Foreskin keratinocyte (primary cell): ENCODE measurements at places on chromosomes 2 and 18. TPM values are rescaled to one million over a fixed set of nuclear protein-coding genes. Genes with fewer than 3 reads are reported as not detected.

DNA sequence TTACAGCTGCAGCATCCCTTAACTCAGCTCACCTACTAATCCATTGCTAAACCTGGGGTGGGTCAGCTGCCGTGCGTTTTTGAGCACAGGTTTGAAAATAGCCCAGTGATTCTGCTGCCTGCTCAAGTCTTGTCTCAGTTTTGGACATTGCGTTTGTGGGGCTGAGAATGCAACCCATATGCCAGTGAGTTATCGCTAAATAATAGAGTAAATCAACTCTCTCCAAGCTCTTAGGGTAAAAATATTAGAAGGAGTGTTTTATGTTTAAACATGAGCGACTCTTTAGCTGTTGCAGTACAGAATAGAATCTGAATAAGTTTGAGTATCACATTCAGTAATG, 2.1 kb downstream of the TSHZ1 start:
- no peak for DNase-seq

- DNase-seq = peak; percentile 1
These were observed 588.9 kb upstream of the NRXN1 start for GRCh38 chr2:51620796-51621195.

GRCh38 chr2:25539136-25539535, 134.2 kb downstream of the DTNB start:
- DNase-seq = no peak

GRCh38 chr18:61972389-61973264, 79.8 kb upstream of the RNF152 start:
- no peak for DNase-seq

DNA sequence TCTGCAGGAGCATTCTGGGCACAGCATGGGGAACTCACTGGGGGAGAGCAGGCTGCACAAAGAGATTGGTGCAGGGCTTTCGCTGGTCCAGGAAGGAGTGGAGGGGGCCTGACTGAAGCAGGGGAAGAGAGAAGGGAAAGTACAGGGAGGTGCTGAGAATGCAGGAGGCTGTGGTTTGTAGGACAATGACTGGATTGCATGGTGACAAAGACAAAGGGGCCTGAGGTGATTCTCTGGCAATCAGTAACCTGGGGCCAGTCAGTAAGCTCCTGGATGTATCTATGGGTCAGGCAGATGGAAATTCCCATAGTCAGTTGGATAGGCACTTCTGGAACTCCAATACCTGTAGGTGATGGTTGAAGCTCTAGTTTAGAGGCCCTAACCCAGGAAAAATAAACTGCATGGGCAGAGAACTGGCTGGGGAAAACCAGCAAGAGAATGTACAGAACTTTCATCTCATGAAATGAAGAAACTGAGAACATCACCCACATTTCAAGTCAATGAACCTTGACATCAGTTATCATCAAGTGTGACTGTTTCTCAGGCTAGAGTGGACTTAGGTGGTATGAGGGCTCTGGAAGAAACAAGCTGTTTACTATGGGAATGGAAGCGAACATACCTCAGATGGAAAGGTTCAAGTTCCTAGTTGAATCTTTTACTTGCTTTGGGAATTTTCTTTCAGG, 193.2 kb downstream of the TPGS2 start:
- DNase-seq = no peak

DNA sequence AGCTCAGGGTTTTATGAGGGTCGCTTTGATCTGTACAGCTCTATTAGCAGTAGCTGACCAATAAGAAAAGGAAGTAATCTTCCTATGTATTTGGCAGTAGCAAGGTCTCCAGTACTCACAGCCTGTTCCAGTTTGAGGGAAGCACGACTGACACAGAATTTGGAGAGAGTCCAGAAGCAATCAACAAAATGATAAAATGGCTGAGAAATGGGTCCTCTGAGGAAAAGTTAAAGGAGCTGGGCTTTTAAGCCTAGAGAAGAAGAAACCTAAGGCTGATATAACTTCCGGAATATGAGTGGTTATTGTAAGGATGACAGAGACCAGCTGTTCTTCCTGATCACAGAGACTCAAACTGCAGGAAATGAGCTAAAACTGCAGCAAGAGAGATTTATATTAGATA, 382.8 kb downstream of the GPD2 start:
- no peak for DNase-seq

- no peak for DNase-seq
These were observed at the start of gene TXNDC2 for GRCh38 chr18:9885170-9886004. Gene TXNDC2 (plus strand): TSS chr18:9885973. CDS start chr18:9886681, 708 bp downstream.

The LTBP1 gene
- total RNA-seq = 2.8 and 8.9 TPM in 2 replicates

DNA sequence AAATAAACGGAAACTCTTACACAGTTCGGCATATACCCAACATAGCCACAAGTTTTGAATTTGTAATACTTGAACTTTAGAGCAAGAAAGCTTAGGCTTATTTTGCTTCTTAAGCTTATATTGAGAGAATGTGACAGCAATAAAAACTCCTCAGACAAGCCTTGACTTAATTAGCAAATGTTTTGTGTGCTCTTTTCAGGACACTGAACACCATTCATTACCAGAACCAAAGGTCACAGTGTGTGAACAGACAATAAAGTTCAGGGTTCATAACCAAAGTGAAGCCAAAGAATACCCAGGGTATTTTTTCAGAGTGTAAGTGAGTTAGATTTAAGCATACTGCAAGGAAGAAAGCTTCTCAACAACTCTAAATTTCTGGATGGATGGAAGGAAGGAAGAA, 605.8 kb downstream of the METTL4 start:
- no peak for DNase-seq

- DNase-seq = peak; percentile 44
These were observed 41.4 kb downstream of the B4GALT6 start for GRCh38 chr18:31643003-31643402.

GRCh38 chr2:138115666-138116065, 151.4 kb downstream of the HNMT start:
- peak; percentile 46 for DNase-seq

The CAPN13 gene
- not detected in 2 replicates for total RNA-seq

GRCh38 chr2:140551287-140551686, 1579.5 kb downstream of the LRP1B start:
- no peak for DNase-seq

The KIF1A gene
- total RNA-seq = not detected in 2 replicates

- no peak for DNase-seq
These were observed 134.8 kb downstream of the DDX1 start for GRCh38 chr2:15726321-15727057.

The POMC gene
- total RNA-seq = 0.39 and 0.71 TPM in 2 replicates

- no peak for DNase-seq
These were observed 98.2 kb upstream of the STK39 start for GRCh38 chr2:168345601-168346000.

- DNase-seq = no peak
These were observed 1.2 kb downstream of the GYPC start for GRCh38 chr2:126657148-126657635.

GRCh38 chr2:37623971-37624900, 47.2 kb downstream of the CDC42EP3 start:
- peak; percentile 72 for DNase-seq

GRCh38 chr2:119387381-119388129, 20.8 kb downstream of the DBI start:
- DNase-seq = peak; percentile 15

- DNase-seq = no peak
These were observed 283.0 kb downstream of the ALPK2 start for GRCh38 chr18:58345875-58346274.

DNA sequence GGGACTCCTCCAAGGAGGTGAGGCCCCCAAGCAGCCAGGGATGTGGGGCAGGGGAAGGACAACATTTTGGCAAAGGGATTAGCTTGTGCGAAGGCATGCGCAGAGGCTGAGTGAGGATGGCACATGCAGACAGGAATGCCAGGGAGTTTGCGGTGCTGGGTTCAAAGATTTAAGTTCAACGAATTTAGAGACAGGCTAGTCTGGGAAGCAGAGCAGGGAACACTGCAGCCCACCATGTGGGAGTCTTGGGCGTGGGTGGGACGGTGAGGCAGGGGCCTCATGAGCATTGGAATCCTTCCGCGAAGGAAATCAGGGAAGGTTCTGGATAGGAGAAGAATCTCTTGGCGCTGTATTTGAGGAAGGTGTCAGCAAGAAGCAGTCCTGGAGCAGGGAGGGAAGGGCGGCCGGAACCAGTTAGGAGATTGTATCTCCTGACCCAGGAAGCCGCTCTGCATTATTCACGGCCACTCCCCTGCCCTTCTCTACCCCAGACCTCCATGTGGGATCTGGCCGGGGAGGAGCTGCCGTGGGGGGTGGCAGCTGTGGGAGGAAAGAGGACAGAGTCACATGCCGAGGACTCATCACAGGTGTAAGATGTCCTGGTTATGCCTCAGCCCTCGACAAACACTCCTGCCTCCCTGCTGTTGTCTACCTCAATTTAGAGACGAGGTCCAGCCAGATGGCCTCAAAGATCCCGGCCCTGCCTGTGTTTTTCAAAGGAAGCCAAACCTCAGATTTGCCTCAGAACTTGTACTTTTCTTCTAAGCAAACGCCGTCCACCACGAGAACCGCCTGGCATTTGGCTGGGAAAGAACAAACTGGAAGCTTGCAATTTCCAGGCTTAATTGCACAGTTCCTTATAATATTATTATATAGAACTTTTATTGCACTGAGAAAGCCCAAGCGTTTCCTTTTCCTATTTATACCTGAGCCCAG, 123.7 kb upstream of the SMAD2 start:
- DNase-seq = no peak

DNA sequence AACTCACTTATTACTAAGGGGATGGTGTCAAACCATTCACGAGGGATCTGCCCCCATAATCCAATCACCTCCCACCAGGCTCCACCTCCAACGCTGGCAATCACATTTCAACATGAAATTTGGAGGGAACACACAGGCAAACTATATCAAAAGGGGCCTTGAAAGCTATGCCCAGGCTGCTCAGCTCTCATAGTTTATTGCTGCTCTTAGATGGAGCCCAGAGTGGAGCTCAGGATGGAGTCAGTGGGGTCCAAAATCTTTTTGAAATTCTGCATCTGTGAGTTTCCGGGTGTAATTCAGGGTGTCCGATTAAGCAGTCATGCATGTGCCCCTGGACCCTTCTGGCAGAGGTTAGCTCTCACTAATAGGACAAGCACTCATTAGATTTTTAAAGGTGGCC, 24.3 kb downstream of the RHOB start:
- no peak for DNase-seq

The CCBE1 gene
- 24.7 and 39.0 TPM in 2 replicates for total RNA-seq

The RAB10 gene
- 115 and 120 TPM in 2 replicates for total RNA-seq

DNA sequence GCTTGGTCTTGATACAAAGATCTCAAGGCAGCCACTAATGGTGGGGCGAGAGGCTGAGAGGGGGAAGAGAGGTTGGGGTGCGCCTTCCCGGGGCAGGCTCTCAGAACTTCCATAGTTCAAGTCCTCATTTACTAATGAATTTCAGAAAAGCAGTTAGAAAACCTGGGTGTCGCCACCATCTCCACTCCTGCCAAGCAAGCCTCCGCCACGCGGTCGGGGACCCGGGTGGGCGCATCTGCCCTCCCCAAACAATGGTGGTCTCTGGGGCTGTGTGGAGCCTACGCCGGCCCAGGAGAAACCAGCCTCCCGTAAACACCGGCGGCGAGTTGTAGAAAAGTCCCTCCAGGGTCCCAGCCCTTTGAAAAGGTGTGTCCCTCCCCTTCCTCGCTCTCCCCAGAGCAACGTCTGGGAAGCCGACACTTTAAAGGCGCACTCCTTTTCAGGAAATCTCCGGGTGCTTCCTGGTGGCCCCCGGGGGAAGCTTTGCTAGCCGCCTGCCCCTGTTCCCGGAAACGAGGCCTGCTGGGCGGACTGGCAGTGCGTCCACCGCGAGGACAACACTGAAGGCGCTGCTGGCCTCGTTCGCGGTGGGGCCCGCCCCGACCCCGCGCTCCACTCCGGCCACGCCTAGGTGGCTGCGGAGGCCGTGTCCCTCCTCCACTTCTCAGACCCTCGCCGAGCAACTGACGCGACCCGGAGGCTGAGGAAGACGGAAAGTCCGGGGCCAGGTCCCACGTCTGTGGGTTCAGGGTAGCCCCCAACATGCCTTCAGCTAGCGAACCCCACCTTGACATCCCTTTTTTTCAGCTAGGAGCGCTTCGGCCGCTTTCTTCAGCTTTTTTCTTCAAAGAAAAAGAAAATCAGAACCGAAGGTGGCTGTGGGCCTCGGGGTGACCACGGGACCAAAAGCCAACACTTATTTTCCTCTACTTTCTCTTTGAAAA, 16.8 kb downstream of the EVX2 start:
- DNase-seq = no peak

The GAREM2 gene
- total RNA-seq = 0.21 and 0.27 TPM in 2 replicates

GRCh38 chr2:226429476-226429875, 370.1 kb downstream of the IRS1 start:
- DNase-seq = no peak

The MC5R gene
- total RNA-seq = not detected in 2 replicates

DNA sequence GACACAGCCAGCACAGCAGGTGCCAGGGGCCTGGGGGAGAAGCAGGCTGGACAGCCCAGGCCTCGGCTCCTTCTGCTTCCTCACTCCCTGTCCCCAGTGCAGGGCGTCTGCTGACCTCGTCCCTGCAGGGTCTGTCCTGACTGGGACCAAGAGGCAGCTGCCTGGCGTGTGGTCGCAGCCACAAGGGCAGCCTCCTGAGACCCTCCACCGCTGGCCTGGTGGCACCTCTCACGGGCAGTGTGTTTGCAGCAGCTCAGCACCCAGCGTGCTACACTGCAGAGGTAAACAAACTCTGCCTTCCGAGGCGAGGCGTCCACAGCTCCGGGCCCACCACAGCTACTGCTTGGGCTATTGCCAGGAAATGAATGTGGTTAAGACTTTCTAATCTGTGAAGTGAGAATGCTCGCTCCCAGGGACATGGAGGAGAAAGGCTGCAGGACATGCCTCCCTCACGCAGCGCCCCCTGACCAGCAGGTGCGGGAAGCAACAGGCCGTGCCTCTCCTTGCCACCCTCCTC, 46.1 kb upstream of the HPCAL1 start:
- no peak for DNase-seq

DNA sequence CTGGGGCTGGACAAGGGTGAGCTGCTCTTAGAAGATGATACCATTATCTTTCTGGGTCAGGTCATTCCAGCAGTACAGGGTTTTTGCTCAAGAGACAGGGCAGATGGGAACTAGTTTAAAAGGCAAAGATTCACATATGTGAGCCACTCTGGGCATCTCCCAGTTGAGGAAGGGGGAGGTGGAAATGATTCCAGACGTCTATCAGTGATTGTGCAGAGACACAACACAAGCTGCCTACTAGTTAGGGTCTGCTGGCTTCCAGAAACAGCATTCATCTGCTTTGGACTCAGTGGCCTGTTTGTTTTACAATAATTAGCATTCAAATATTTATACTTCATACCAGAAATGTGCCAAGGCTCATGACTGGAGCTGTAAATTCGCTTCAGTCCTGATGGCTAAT, 32.3 kb downstream of the ST6GAL2 start:
- no peak for DNase-seq

The CD28 gene
- total RNA-seq = not detected in 2 replicates

The HOXD10 gene
- not detected in 2 replicates for total RNA-seq

DNA sequence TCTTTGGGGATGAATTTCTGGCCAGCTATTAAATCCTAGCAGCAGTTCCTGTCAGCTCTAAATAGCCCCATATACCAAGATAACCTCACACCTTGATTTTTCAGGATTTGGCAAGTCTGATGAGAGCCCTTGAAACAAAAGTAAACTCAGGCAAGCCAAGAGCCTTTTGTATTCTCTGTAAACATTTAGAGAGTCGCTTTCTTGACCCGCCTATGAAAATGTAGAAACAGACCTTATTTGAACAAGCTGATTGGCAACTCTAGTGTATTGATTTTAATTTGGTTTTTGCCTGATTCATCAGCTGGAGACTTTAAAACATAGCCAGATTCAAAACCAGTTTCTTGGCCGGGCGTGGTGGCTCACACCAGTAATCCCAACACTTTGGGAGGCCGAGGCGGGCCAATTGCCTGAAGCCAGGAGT, 43.4 kb downstream of the CABLES1 start:
- no peak for DNase-seq

The CWC22 gene
- 17.1 and 19.7 TPM in 2 replicates for total RNA-seq
